Cardiac muscle cell (in vitro differentiated cells and primary cell): ENCODE measurements at places on chromosomes 1 and 21.

- no peak for DNase-seq
Observed at GRCh38 chr1:21304488-21304887, 14.2 kb upstream of the ECE1 start.

DNA sequence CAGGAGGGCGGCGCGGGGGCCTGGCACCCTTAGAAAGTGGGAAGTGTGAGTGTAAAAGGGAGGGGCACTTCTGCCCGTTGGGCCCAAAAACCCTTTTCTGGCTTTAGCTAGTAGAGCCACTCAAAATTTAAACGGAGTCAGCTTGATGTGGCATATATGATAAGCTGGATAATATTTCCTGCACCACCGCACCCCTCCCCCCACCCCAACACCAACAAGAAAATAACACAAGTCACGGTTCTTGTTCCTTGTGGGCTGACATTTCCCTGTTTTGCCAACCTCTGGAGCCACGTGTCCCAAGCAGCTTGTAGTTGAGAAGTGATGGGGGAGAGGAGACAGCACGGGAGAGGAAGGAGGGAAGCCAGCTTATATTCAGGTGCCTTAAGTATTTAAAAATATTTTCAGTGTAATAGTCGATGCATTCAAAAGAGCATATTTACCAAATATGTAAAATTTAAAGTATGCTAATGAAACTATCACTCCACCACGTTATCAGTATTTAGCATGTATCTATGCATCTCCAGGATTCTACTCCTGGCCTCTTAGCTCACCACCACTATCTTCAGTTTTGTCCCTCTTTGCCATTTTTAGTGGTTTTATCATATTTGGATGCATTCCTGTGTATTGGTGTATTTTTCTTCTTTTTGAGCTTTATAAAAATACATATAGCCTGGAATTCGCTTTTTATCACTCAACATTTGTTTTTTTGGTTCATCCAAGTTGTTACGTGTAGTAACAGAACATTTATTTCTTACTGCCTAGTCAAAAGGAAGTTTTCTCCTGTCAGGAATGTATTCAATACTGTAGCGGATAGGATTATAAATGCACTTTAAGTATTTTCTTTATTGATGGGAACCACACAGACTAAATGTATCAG is 773 bp upstream of the DDX59 start:
- DNase-seq, result peak; percentile 82

DNA sequence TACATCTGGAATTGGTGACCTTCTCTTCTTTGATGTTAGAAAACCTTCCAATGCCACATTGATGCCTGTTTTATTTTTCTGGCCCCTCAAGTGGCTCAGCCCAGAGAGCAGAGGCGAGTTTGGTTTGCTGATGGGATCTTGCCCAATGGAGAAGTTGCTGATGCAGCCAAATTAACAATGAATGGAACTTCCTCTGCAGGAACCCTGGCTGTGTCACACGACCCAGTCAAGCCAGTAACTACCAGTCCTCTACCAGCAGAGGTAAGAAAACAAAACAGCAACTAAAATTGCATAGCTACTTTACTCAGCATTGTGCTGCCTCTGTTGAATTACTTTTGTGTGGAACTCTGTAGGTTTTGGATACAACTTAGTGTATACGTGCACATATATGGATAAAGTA is 97.6 kb downstream of the CC2D1B start:
- DNase-seq, result no peak

DNA sequence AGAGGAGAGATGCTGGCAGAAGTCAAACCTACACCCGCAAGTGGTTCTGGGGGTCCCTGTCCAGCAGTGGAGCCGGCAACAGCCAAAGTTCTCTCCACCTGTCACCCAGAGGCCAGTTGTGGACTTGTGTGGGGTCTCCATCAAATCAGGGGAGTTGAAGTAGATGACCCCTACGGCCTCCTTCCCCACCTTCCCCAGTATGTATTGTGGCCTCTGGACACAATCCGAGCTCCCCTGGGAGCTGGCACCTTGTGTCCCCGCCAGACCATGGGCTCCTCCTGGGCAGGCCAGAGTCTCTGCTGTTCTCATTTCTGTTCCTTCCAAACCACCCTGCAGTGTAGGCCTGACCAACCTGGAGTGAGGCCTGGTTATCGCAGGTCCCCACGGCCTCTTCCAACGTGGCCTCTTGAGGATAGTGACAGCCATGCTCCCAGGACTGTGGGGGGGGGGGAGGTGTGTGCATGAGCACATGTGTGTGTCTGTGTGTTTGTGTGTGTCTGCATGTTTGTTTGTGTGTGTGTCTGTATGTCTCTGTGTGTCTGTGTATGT is 246.4 kb downstream of the MATN1 start:
- DNase-seq, result no peak

GRCh38 chr1:85544689-85545215 is 35.8 kb upstream of the CCN1 start:
- peak; percentile 28 for DNase-seq

DNA sequence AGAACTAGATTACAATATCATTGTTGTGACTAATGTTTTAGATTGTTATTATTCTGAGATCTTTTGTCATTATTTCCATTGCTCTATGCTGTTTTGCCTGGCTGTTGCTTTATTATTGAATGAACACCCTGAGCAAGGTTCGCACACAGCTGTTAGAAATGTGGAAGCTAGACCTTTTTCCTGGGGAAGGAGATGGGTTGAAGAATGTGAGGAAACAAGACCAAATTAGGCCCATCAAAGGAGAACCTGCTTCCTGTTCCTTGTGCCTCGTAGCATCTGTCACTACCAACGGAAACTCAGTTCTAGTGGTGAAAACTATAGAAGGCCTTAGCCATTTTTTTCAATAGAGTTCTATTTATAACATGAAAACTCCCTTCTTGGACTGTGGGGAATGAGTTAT is 68.7 kb downstream of the RGL1 start:
- no peak for DNase-seq

DNA sequence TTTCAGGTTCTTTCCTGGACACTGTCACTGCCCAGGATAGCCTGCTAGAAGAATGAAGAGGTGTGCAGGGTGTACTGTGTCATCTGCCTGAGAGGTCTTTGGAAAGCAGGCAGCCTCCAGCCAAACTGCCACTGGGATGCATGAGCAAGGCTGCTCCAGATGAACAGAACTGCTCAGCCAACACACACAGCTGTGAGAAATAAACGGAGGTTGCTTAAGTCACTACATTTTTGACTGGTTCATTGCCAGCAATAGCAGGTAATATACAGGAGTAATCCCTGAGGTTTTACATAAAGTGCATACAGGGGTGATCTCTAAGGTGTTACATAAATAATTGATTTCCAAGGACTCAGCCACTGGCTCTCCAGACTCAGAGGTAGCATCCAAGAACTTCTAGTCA is 516.9 kb downstream of the BRINP3 start:
- DNase-seq, result no peak

- peak; percentile 57 for DNase-seq
Observed at GRCh38 chr1:218361298-218362065, 16.3 kb downstream of the TGFB2 start.

DNA sequence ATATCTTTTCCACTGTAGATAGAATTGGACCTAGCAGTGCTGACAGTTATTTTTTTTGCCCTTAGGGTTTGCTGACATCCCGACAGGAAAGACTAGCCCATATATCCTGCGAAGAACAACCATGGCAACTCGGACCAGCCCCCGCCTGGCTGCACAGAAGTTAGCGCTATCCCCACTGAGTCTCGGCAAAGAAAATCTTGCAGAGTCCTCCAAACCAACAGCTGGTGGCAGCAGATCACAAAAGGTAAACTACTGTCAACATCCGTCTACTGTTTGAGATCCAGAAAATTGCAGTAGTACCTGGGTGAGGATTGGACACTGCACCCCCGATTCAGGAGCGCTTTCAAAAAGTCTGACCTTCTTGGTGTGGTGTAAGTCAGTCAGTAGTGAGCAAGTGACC is 55.8 kb downstream of the CENPF start:
- DNase-seq, result peak; percentile 42

DNA sequence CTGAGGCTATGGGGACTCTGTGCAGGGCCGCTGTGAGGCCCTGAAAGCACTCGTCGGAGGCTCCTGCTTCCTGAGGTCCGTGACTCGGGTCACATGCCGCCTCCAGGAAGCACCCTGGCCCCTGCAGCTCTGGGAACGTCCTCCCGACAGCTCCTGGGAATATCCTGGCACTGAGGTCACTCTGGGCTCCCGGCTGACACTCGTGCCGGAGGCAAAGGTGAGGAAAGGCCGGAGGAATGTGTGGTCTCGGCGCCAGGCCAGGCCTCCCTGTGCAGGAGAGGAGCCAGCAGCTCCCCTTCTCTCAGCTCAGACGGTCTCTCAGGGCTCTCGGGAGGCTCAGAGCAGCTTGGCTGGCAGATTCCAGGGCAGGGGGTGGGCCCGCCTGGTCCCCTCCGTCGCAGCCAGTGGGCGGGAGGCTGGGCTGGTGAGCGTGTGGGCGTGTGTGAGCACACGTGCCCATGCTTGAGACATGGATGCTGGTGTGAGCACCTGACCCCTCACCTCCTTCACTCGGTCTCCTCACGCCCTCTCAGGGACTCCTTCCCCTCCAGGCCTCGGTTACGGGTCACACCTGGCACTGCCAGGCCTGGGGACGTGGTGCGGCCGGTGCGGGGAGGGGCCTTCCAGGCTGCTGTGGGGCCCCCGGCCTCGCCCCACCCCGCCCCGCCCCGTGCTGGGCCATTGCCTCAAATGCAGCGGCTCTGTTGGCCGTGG is 5.5 kb upstream of the RNF223 start:
- DNase-seq, result peak; percentile 73

- no peak for DNase-seq
Observed at GRCh38 chr1:115536279-115536816, 105.4 kb upstream of the VANGL1 start.

DNA sequence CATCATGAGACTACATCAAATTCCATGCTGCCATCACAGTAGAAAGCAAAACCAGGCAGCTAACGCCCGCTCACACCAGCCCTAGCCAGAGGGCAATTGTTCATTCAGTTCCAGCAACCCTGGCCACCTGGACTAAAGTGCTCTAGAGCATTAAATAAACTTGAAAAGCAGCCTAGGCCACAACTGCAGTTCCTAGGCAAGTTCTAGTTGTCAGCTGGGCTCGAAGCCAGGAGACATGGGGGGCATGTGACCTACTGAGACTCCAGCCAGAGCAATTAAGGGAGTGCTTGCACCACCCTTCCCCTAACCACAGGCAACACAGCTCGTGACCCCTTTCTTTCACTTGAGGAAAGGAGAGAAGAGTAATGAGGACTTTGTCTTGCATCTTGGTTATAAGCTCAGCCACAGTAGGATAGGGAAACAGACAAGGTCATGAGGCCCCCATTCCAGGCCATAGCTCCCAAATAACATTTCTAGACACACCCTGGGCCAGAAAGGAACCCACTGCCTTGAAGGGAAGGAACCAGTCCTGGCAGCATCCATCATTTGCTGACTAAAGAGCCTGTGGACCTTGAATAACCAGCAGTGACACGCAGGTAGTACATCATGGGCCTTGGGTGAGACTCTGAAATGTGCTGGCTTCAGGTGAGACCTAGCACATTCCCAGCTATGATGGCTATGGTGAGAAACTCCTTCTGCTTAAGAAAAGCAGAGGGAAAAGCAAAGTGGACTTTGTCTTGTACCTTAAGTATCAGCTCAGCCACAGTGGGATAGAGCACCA is 77.0 kb downstream of the ZZZ3 start:
- DNase-seq, result no peak

- no peak for DNase-seq
Observed at GRCh38 chr1:117059334-117059677, 820 bp upstream of the TTF2 start.

DNA sequence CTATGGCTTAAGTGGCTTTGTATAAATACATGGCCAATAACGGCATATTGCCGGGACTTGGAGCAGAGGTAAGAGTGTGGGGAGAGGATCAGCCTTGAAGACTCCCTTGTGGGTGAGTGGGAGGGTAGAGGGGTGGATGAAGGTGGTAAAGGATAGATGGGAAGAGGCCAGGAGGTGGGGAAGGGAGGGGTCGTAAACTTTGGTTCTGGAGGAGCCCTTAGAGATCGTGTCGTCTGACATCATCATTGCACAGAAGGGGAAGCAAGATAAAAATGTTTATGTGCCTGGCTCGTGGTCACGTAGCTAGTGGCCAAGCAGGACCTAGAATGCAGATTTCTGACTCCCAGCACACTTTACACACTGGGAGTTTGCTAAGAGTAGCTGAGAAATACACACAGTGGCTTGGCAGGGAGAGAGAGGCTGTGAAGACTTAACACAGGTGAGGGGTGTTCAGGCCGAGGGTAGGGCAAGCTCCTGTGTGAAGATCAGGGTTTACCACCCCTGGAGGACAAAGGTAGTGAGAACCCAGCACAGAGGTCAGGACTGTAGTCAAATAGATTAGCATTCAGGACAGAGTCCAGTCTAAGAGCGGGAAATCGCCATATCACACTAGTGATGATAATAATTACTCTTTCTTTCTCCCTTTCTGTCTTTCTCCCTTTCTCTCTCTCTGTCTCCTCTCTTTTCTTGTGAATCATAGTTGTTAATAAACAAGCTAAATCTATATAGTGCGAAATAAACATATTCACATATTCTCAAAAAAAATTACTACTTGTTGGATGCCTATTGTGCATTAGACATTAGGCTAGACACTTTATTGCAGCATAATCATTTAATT is 75.5 kb downstream of the LRRC8D start:
- no peak for DNase-seq

DNA sequence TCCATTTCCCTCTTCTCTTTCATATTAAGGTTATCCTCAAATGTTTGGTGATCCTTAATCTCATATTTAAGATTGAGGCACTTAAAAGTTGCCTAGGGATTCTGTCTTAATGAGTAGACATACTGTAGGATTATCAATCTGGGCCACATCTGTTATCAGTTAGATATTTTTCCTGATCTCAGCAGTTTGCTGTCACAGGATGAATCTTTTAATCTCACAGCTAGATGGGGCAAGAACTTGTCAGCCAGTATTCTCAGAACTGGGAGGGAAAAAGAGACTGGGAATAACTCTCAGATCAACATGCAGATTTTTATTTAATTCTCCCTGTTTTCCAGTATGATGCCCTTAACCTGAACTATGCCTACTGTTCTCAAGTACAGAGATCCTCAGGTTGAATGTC is 14.0 kb downstream of the ZNF644 start:
- no peak for DNase-seq

GRCh38 chr1:53585129-53585528 is 125.9 kb downstream of the DMRTB1 start:
- no peak for DNase-seq

DNA sequence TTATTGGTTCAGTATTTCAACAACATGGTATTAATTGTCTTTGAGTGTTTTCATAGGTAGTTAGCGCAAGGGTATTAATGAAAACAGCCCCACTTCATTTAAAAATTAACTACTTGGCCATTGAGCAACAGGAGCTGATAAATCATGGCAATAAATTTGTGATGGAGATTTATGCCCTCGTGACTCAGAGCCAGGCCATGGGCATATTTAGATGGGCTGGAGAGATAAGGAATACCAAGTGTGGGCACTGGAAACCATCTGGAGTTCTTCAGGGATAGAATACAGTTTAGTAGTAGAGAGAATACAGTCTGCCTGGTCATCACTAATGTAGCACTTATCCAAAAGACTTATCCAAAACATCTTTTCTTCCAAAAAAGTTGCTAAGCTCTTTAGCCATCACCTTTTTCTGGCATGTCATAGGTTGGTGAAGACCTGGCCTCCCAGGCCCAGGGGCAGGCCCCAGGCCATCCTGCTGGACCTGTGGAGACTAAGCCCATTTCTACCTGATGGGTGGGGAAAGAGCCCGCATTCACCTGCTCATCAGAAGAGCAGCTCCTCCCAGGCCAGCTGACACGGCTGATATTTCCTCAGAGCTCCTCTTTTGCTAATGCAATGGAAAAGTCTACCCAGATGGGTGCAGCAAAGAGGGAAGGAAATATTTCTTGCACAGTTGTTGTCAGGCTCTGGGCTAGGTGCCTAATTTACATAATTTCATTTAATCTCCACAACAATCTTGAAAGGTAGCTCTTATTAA is 238.0 kb downstream of the TM2D1 start:
- DNase-seq, result no peak
